Stimulated activated CD4-positive, alpha-beta T cell treated with anti-CD3 and anti-CD28 coated beads, TNF-alpha, amount 100 ng/mL, for 1 hour (primary cell): ENCODE measurements at places on chromosomes 2 and 18.

GRCh38 chr2:25366629-25367028, 24.9 kb upstream of the DNMT3A start:
- no peak for DNase-seq

DNA sequence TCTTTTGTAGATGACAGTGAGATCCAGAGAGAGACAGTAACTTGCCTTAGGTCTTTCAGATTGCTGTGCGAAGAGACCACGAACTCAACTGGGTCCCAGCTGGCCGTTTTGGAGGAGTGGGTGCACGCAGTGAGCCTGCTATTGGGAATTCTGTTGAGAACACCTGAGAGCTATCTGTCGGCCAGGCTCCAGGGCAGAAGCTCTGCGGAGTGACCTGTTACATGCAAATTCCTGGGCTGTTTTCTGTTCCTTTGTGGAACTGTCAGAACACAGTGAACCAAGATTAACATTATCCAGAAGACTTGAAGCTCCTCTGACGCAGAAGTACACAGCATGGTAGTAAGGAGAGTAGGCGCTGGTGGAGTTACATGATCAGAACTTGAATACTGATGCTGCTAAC, 99.5 kb upstream of the LMAN1 start:
- DNase-seq: no peak

DNA sequence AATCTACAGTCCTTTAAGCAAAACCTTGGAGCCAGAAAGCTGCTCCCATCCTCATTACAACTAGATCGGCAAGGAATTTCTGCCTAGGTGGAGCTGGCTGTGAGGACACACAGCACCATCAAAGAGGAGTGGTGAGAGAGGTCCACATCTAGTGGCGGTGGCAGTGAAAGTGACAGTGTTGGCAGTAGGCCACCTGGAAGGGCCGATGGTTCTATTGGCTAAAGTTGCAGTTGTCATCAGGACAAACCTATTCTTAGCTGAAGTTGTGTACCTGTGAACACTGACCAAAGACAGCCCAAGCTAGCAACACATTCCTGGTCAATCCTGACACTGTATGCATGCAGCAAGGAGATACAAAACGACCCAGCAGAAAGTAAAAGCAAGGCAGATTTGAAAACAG, 218.1 kb upstream of the CHAC2 start:
- no peak for DNase-seq

- no peak for DNase-seq
Observed at GRCh38 chr18:69172046-69172445, 228.6 kb upstream of the DOK6 start.

- no peak for DNase-seq
Observed at GRCh38 chr2:29698216-29698615, 223.2 kb downstream of the ALK start.

DNA sequence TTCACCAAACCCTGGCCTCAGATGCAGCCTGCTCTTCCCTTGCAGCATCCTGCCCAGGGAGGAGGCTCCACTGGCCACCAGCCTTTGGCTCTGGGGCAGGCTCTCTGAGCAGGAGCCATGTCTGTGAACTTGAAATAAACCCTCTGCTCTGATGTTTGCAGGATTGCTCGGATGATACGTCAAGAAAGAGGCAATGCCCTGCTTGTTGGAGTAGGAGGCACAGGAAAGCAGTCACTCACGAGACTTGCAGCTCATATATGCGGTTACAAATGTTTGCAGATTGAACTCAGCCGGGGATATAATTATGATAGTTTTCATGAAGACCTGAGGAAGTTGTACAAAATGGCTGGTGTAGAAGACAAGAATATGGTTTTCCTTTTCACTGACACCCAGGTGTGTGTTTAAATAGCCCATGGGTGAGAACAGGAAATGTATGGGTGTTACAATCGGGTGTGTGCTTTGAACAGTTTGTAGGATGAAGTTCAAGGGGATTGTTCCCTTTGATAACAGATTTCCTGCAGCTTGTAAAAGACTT, 177.9 kb downstream of the DNAH6 start:
- no peak for DNase-seq

DNA sequence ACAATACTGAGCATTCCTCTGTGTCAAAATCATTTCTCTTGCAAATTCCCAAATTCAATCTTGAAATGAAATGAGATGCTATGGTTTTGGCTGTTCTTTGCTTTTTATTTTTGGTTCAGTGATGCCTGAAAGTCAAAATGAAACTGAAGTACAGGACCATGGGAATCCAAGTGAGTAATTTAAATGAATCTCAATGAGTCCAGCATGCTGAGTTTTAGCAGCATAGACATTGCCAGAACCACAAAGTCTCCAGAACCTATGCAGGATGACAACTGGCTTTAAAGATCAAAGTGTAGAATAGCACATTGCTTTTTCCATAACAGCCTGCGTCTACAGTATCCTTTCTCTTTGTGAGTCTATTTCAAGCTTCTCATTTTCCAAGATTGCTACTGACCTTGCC, 1050.7 kb upstream of the PIK3C3 start:
- DNase-seq: no peak

DNA sequence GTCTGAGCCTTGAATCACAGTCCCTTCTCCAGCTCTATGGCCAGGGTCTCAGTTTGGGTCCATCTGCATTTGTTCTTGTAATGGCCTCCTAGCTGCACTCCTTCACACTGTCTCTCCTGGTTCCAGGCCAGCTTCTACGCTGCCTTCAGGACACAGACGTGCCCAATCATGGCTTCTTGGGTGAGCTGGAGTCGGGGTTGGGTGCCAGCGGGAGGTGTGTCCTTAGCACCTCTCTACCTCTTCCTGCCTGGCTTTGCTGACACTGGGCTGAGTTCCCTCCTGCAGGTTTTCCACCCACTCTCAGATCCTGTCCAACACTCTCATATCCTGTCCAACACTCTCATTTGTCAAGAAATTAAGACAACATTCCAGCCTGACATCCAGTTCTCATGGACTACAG, 9.6 kb downstream of the TRPM8 start:
- no peak for DNase-seq

DNA sequence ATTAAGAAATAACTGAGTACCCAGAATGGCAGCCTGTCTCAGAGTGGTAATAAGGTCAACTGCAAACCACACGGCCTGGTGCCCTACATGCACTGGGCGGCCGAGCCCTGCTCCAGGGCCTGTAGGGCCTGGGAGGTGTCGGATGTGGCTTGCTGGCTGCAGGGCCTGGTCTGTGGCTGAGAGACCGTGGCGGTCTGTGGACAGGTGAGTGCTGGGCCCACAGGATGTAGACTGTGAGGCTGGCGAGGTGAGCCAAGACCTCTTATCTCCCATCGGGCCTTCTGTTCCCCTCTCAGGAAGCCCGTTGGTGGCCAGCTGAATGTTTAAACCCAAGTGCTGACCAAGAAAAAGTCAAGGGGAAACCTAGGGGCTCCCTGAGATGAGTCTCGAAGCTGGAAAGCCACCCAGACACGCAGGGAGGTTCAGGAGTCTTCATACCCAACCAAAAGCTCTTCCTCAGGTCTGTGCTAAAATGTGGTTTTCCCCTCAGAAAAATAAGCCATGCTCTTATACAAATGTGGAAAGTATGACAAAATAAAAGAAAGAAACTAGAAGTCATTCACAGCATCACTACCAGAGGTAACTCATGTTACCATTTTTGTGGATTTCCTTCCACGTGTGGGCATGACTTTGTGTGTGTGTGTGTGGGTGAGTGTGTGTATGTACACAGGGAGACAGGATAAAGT, 47.7 kb upstream of the CTDP1 start:
- no peak for DNase-seq

DNA sequence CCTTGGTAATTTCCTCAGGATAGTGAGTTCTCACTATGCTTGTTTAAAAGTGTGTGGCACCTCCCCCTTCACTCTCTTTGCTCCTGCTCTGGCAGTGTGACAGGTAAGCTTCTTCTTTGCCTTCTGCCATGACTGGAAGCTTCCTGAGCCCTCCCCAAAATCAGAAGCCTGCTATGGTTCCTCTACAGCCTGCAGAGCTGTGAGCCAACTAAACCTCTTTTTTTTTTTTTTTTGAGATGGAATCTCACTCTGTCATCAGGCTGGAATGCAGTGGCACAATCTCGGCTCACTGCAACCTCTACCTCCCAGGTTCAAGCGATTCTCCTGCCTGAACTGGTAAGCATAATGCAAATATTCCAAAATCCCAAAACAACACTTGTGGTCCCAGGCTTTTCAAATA, 80.0 kb downstream of the SOWAHC start:
- DNase-seq: no peak

DNA sequence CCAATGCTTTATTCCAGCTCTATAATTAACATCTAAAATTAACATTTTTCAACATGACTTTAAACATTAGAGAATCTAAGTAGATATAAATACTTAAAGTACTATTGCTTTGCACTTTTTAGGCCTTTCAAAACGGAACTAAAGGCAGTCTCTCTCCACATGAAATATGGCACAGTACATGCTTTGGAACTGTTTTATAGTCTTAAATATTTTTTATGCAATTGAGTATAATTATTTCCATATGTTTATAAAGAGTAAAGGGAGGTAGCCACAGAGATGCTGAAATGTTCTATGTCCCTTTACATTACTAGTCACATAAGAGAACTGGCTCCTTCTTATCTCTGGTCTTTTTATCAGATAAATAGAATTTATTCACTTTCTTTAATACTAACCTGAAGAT, 674.0 kb downstream of the PLCL1 start:
- DNase-seq: no peak

GRCh38 chr2:64819361-64819760, 165.6 kb upstream of the SERTAD2 start:
- no peak for DNase-seq

DNA sequence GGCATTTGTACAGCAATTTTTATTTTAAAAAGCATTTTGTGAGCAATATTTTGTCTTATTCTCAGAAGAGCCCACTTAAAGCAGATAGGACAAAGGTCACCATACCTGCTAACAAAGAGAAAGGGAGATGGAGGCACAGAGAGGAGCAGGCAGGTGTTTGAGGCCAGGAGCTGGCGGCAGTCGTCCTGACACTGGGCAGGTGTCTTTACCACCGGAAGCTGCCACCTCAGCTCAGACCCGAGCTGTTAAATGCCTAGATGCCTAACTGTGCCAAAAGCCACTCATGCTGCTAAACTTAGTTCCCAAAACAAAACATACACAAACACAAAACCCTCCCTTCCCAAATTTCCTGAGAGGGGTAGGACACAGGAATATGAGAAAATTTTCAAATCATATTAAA, 120.9 kb downstream of the CNTNAP5 start:
- DNase-seq: no peak

DNA sequence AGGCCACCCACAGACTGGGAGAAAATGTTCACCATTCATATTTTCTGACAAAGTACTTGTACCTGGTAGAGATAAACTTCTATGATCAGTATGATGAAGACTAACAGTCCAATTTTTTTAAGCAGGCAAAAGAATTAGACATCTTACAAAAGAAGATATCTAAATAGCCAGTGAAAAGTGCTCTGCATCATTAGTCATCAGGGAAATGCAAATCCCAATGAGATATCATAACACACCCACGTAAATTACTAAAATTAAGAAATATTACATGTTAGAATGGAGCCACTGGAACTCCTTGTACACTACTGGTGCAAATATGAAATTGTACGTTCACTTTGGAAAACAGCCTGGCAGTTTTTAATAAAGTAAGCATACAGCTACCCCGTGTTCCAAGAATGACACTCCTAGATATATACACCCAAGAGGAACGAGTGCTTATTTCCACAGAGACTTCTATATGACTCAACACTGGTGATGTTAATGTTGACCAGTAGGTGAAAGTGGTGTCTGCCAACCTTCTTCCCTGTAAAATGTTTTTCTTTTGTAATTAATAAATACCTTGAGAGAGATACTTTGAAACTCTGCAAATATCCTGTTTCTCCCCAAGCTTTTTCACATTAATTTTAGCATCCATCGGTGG, 80.3 kb downstream of the NPAS2 start:
- DNase-seq: no peak

- no peak for DNase-seq
Observed at GRCh38 chr2:71532327-71532726, 79.0 kb downstream of the DYSF start.

- no peak for DNase-seq
Observed at GRCh38 chr2:113675875-113676274, 48.8 kb downstream of the RABL2A start.

DNA sequence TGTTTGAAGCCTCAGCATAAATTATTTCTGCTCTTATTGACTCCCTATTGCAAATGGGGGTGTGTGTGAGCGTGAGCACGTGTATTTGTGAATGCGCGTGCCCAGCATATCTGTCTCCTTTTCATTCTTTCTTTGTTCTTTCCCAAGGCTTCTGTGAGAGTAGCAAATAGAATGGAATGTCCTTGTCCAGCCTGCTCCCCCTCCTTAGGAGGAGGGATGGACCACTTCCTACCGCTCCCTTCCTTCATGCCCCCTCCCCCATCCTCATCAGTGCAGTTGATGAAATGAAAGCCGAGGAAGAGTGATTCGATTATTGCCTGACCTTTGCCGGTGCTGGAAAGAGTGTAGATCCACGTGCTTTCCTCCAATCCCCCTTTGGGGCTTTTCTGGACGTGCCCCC, 102.0 kb downstream of the CPO start:
- no peak for DNase-seq

DNA sequence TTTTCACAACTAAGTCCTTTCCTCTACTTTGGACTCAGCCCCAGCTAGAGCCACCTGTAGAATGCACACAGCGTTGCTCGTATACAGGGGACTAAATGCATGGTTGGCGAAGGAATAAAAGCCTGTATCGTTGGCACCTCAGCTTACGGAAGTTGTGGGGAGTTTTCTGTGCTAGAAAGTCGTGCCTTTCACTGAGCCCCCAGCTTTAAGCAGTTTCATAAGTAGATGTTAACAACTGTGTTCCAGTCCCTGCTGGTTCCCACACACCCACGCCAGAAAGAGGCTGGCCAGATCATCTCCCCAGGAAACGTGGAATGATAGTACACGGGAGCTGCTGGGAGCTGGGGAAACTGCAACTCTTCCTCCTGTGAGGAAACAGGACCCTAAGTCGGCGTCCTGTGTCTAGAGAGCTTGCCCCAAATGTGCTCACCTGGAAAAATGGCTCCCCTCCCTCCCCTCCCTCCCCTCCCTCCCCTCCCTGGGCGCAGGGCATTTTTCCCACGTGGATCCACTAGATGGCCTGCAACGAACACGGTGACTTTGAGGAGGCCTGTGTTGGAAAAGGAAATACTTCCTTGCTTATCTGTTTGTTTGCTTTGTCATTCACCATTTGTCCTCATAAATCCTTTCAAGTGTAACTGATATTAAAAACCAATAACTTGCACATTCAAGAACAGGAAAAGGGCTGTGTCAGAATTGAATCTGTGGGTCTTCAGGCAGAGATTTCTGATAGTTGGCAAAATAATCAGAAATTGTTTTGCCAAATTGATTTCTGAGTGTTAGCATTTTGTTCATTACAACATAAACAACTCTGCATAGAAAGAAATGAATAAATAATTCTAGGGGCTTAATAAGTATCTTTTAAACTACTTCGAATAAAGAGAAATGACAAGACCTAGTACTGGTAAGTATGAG, 43.9 kb upstream of the RFX8 start:
- DNase-seq: no peak

DNA sequence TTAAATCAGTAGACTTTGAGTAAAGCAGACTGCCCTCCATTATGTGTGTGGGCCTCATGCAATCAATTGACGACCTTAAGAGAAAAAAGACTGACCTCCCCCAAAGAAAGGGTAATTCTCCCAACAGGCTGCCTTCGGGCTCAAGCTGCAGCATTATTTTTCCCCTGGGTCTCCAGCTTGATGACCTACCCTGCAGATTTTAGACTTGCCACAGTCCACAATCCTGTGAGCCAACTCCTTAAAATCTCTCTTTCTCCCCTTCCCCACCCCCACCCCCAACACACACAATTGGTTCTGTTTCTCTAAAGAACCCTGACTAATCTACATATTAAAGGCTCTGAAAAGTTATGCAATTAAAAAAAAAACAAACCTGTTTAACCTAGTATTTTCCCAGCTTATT, 89.4 kb downstream of the RNF152 start:
- DNase-seq: no peak

- DNase-seq: no peak
Observed at GRCh38 chr2:207926133-207926988, 99.0 kb downstream of the PLEKHM3 start.
